ENCODE measurements at places on chromosomes 2 and 18. TPM values are rescaled to one million over a fixed set of nuclear protein-coding genes. Genes with fewer than 3 reads are reported as not detected.

The KIAA2012 gene
- not detected for total RNA-seq

The MOGAT1 gene
- not detected for total RNA-seq

The CCDC141 gene
- total RNA-seq, result 1.6 TPM

The LCT gene
- total RNA-seq, result 0.29 TPM

The RFTN2 gene
- total RNA-seq, result 0.09 TPM

DNA sequence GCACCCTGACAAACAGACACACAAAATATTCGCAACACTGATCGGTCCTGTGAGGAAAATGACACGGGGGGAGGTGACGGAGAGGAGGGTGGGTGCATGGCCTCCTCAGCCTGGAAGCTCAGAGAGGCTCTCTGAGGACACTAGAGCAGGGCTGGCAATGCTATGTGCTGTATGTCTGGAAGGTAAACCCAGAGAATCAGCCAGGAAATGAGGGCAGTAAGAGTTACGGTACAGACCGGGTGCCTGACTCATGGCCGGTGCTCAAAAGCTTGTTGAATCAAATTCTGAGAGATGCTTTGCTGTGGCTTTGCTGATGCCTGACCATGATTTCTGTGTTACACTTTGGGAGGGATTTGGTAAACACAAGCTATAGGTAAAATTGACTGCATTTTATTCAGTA is 81.9 kb downstream of the CCDC93 start:
- peaks cover 62% of the 10 kb centered on the region for H3K36me3 ChIP-seq
- no peaks in the 10 kb centered on the region for H3K4me1 ChIP-seq
- H3K27me3 ChIP-seq, result no peaks in the 10 kb centered on the region
- H3K27ac ChIP-seq, result no peak overlapping the region
- H3K4me3 ChIP-seq, result no peak overlapping the region
- no peak for DNase-seq

DNA sequence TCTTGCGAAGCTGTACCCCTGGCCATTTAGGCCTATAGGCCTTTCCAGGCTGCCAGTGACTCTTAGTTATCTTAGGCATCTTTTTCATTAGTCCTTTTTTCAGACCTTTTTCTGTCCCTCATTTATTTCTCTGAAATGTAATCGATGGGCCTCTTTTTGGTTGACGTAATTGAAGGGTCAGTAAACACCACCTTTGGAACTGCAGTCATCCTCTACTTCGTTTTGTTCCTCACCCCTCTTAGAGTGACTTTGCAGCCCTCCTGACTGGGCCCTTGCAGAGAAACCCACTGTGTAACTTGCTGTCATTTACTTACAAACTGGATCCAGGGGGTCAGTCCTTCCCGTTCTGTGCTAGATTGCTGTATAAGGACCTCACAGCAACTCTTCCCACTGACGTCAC is 23.2 kb downstream of the CENPO start:
- H3K4me3 ChIP-seq, result no peak overlapping the region
- peak overlapping the region; percentile 26 for H3K27ac ChIP-seq
- H3K4me1 ChIP-seq, result no peaks in the 10 kb centered on the region
- no peak for DNase-seq
- peaks cover 18% of the 10 kb centered on the region for H3K36me3 ChIP-seq

DNA sequence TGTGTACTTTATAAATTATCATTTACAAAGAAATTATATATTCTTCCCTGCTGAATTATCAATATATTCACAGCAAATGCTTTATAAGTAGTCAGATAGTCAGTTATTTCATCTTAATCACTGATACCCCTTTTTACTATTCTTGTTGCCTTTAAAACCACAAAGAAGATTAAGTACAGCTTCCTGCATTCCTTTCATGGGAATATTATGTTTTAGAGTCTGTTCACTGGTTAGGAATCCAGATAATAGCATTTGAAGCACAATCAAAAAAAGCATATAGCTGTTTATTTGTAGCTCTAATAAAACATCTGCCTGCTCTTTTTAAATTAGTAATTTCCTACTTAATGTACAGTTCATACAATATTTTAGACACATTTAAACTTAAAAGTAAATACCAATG is 508.9 kb downstream of the FBXO15 start:
- no peak overlapping the region for H3K4me3 ChIP-seq
- no peaks in the 10 kb centered on the region for H3K36me3 ChIP-seq
- no peak overlapping the region for H3K27ac ChIP-seq
- DNase-seq, result no peak

DNA sequence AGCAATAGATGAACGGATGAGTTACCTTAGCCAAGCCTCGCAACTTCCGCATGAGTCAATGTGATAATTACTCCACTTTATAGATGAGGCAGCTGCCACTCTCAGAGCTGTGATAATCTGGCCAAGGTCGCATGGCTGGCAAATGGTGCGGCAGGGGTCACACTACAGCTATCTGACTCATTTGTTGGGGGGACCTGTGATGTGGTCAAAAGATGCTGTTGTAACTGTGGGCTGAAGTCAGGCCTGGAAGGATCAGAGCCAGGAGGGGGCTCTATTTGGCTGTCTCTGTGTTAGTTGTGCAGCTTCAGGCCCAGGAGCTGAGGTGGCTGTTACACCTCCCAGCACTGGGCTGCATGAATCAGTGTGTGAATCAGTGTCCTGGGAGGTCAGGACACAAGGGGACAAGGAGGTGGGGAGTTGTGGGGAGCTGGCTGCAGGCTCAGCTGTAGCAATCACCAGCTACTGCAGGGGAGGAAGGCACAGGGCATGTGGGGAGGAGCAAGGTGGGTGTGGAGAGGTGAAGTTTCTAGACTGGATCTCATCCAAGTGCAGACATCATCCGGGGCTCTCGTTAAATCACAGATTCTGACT is 33.1 kb downstream of the NGEF start:
- no peak overlapping the region for H3K4me3 ChIP-seq
- H3K36me3 ChIP-seq, result no peaks in the 10 kb centered on the region
- H3K27me3 ChIP-seq, result no peaks in the 10 kb centered on the region

GRCh38 chr2:173205375-173205774 is 129.7 kb downstream of the MAP3K20 start:
- H3K27me3 ChIP-seq, result no peaks in the 10 kb centered on the region
- H3K4me3 ChIP-seq, result no peak overlapping the region
- no peaks in the 10 kb centered on the region for H3K4me1 ChIP-seq
- H3K27ac ChIP-seq, result no peak overlapping the region
- H3K36me3 ChIP-seq, result no peaks in the 10 kb centered on the region

GRCh38 chr2:98870516-98871158 is 65.4 kb downstream of the CRACDL start:
- no peak overlapping the region for H3K4me3 ChIP-seq
- H3K27me3 ChIP-seq, result no peaks in the 10 kb centered on the region
- no peaks in the 10 kb centered on the region for H3K36me3 ChIP-seq
- DNase-seq, result no peak
- H3K27ac ChIP-seq, result no peak overlapping the region

GRCh38 chr18:9244376-9244775 is 90.2 kb upstream of the TWSG1 start:
- peaks cover 10% of the 10 kb centered on the region for H3K36me3 ChIP-seq
- H3K4me3 ChIP-seq, result no peak overlapping the region
- no peak for DNase-seq
- H3K27ac ChIP-seq, result no peak overlapping the region
- no peaks in the 10 kb centered on the region for H3K4me1 ChIP-seq
- no peaks in the 10 kb centered on the region for H3K27me3 ChIP-seq

DNA sequence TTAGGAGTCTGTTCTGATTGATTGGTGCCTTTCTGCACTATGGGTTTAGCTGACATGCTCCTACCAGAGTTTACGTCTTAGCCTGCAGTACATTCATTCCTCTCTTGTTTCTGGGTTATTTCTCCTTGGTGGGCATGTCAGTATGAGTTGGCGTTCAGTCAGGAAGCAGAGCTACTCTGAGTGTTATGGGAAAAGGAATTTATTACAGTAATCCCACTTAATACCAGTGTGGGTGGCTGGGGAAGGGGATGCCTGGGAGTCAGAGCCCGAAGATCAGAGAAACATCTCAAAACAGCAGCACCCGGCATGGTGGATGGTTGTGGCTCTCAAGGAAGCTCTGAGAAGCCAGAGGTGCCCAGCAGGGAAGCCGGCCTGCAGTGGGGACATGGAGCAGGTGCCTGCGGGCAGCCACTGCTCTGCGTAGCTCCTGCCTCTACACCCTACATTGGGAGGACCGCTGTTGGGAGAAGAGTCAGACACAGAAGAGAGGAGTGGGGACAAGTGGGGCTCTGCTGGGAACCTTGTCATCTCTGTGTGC is 48.9 kb downstream of the RAB31 start:
- H3K36me3 ChIP-seq, result no peaks in the 10 kb centered on the region
- H3K4me3 ChIP-seq, result no peak overlapping the region
- H3K27ac ChIP-seq, result no peak overlapping the region
- H3K4me1 ChIP-seq, result no peaks in the 10 kb centered on the region
- no peaks in the 10 kb centered on the region for H3K27me3 ChIP-seq

- H3K4me3 ChIP-seq, result no peak overlapping the region
- H3K4me1 ChIP-seq, result no peaks in the 10 kb centered on the region
- H3K27me3 ChIP-seq, result peaks cover 11% of the 10 kb centered on the region
- no peaks in the 10 kb centered on the region for H3K36me3 ChIP-seq
- no peak overlapping the region for H3K27ac ChIP-seq
- no peak for DNase-seq
Observed at GRCh38 chr18:11728249-11728648, 39.2 kb downstream of the GNAL start.

- no peak overlapping the region for H3K27ac ChIP-seq
- no peaks in the 10 kb centered on the region for H3K36me3 ChIP-seq
- H3K27me3 ChIP-seq, result no peaks in the 10 kb centered on the region
- H3K4me1 ChIP-seq, result no peaks in the 10 kb centered on the region
Observed at GRCh38 chr2:40168032-40168431, 283.9 kb downstream of the SLC8A1 start.

GRCh38 chr2:171469176-171469575 is 35.1 kb downstream of the DCAF17 start:
- H3K36me3 ChIP-seq, result peaks cover 15% of the 10 kb centered on the region
- no peaks in the 10 kb centered on the region for H3K27me3 ChIP-seq

DNA sequence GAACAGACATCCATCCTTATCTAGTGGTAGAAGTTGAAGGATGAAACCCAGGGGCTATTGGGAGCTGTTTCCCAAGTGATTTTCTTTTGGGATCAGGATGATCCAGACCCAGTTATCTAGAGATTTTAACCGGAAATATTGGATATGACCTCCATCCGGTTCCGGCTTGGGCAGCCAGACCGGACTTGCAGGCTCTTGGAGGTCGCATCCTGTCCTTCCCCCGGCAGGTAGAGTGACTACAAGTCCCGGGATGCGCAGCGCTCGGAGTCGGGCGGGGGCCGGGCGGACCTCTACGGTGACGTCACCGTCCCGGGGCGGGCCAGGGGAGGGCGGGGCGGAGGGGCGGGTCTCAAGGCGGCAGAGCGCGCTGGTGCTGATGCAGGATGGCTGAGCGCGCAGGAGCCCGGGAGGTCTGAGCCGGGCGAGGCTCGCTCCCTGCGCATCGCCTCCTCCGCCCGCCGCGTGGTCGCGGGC is at the start of gene KIF5C:
TSS of gene KIF5C (plus strand) at position 360 of the 474 bp plus-strand sequence. CDS start 391 bp downstream, outside the sequence.
- no peak within 1 kb of the TSS for H3K27ac ChIP-seq
- H3K4me3 ChIP-seq, result peak within 1 kb of the TSS; percentile 55
- H3K4me1 ChIP-seq, result peaks cover 5% of the 10 kb centered on the region

GRCh38 chr2:143177096-143177786 is 48.0 kb downstream of the ARHGAP15 start:
- H3K27me3 ChIP-seq, result no peaks in the 10 kb centered on the region
- peak; percentile 12 for DNase-seq
- H3K4me1 ChIP-seq, result peaks cover 40% of the 10 kb centered on the region
- peak overlapping the region; percentile 17 for H3K27ac ChIP-seq
- no peaks in the 10 kb centered on the region for H3K36me3 ChIP-seq
- peak overlapping the region; percentile 24 for H3K4me3 ChIP-seq

DNA sequence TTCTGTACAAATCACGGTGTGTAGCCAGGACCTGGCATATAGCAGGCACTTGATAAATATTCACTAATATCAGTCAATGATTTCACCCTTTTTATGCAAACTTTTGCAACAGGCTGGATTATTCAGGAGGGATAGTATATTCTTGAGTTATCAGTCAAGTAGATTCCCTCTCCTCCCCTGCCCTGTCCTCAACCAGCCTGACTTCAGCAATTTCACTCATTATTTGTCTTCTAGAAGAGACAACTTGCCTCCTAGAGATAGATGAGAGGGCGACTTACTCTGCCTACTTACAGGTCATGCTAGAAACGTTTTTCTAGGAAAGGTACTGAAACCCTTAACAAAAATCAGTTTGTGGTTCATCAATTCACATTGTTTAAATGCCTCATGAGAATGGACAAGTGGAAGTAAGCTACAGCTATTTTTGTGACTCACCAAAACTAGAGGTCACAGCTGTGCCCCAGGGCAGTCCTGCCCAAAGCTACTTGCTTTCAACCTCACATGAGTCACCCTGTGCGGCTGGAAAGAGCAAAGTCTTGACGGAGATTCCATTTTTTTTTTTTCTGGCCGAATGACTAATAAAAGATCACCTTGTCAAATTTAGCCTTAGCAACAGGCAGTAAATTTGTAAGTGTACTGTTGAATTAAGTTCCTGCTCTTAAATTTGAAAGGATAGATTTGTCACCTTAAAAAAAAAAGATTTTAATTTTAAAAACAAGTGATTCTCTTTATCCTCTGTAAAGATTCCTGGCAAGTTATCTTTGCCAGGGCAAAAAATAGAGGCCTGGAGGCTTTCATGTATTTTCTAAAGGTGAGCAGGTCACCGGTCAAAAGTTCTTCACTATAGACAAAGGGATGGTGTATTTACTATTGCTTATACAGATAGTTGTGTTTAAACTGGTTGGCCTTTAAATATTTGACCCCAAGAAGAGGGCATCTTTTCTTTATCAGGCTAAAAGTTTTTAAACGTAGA is 109.0 kb upstream of the SLC35G4 start:
- no peak overlapping the region for H3K27ac ChIP-seq
- DNase-seq, result no peak
- H3K36me3 ChIP-seq, result no peaks in the 10 kb centered on the region
- no peaks in the 10 kb centered on the region for H3K27me3 ChIP-seq
- no peak overlapping the region for H3K4me3 ChIP-seq
